ENCODE measurements at places on chromosomes 2 and 18. TPM values are rescaled to one million over a fixed set of nuclear protein-coding genes. Genes with fewer than 3 reads are reported as not detected.

DNA sequence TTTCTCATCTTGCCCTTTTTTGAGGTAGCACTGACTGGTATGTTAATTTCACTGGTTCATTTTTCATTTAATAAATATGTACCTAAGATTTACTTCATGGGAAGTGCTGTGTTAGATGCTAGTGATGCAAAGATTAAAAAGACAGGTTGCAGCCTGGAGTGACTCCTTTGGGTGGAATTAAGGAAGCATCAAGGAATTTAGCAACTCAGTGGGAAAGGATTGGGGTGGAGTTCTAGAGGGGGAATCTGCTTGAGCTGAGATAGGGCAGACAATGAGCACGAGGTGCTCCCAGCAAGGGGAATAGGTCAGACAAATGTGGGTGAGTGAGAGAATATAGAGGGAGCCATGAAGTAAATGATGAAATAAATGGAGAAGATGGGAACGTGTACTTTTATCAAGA, 57.0 kb downstream of the LYPD6 start:
- no peak overlapping the region for H3K4me3 ChIP-seq
- peaks cover 5% of the 10 kb centered on the region for H3K27me3 ChIP-seq
- no peak overlapping the region for H3K27ac ChIP-seq
- no peaks in the 10 kb centered on the region for H3K36me3 ChIP-seq

DNA sequence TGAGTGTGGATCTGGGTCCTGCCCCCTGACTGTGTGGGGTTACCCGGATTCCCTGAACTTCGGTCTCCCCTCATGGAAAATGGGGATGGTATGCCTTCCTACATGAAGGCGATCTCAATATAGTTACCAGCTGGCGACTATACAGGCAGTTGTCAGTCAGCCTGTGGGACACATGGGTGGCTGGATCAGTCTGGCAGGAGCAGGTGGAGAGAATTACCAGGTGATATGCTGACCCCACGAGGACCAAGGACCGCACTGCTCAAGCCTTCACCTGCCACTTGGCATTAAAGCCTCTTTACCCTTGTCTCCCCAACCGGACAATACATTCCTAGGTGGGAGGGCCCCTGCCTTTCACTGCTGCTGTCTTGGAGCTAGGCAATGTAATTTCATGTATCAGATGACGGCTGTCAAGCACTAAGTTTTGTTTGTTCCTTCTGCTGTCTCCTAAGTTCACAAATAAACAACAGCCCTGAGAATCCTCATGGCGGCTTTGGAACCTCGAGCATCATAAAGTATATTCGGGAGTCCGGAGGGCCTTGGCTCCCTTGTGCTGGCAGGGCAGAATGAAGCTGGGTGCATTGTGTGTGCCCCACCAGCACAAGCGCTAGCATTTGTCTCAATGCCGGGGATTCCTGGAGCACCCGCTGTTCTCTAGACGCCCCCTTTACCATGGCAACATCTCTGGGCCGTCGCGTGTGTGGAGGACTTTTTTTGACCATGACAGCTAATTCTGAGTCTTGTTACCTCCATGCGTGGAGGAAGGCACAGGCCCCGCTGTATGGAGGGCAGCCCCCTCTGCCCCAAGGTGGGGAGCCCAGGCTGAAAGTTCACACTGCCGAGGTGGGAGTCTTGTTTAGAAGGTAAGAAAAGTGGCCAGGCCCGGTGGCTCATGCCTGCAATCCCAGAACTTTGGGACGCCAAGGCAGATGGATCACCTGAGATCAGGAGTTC, 48.6 kb downstream of the PDCL3 start:
- no peak overlapping the region for H3K27ac ChIP-seq
- DNase-seq: no peak
- no peak overlapping the region for H3K4me3 ChIP-seq

DNA sequence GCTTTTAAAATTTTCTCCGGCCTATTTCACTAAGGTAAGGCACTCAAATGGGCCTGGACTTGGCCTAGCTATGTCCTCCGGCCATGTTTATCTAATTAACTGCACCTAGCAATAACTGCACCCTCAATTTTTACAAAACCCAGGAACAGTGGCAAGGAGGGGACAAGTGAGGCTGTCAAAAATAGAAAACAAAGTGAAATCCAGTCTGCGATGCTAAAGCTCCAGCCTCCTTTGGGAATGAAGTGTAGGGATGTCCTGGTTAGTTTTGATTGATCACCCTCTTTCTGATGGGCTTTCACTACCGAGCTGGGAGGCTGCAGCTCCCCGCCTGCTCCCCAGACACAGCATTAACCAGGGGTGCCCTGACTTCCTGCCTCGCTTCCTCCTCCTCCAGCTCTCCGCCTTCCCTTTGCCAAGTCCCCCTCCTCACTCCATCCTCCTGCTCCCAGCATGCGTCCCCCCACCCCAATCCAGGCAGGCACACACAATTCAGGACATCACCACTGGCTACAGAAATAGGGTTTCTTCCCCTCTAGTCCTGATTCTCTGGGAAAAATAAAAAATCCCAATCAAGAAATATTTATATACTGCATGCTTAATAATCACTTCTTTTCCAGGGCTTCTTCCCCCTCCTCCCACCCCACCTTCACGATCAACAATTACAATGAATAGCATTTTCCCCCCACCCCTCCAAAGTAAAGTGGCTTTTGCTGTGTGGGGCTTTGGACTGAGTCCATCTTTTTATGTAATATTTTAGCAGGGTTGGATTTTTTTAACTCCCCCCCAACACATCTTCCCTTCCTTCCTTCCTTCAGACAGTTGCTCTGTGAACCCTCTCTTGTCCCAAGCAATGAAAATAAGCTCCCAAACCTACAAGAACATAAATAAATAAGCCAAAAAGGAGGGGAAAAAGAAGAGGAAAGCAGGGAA, 3.3 kb upstream of the POU3F3 start:
- peaks cover 8% of the 10 kb centered on the region for H3K36me3 ChIP-seq
- peaks cover 88% of the 10 kb centered on the region for H3K27me3 ChIP-seq
- H3K27ac ChIP-seq: no peak overlapping the region
- H3K4me3 ChIP-seq: no peak overlapping the region
- no peak for DNase-seq

DNA sequence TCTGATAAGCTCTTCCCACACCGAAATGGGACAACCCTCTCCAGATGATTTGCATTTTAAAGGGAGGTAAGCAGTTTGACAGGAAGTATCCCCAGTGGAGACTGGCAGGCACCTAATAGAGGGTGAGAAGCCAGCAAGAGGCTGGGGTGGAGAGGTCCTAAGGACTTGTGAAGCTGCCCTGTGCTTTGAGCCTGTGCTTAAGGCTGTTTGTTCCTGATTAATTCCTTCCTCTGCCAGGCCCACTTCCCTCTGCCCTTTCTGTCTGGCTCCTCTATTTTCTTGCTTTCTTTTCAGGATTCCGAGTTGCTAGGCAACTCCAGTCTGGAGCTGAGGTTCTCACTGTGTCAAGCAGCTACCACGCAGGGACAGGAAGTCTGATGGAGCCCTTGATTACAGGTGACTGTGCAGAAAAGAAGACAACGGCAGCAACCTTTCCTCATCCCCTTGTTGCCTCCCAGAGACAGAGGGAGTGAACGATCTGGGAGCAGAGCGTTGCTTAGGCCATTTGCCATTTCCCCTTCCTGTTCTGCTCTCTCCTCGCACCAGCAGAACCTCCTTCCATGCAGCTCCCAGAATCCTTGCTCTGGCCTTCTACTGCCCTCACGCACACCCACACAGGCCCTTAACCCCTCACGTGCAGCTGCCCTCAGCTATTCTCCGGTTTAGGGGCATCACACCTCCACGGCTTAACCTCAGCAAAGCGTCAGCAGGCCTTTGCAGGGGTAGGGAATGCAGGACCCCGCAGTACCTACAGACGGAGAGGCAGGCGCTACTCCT, 103.6 kb upstream of the CELF4 start:
- no peaks in the 10 kb centered on the region for H3K4me1 ChIP-seq
- no peaks in the 10 kb centered on the region for H3K36me3 ChIP-seq
- H3K4me3 ChIP-seq: no peak overlapping the region
- DNase-seq: no peak
- H3K27me3 ChIP-seq: no peaks in the 10 kb centered on the region
- no peak overlapping the region for H3K27ac ChIP-seq

DNA sequence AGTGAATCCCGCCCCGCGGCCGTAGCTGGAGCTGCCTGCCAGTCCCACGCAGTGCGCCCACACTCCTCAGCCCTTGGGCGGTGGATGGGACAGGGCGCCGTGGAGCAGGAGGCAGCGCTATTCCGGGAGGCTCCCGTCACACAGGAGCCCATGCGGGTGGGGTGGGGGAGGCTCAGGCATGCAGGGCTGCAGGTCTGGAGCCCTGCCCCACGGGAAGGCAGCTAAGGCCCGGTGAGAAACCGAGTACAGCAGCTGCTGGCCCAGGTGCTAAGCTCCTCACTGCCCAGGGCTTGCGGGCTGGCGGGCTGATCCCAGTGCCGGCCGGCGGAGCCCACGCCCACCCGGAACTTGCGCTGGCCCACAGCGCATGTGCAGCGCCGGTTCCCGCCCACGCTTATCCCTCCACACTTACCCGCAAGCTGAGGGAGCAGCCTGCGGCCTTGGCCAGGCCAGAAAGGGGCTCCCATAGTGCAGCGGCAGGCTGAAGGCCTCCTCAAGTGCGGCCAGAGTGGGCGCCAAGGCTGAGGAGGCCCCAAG, 1152.8 kb upstream of the CELF4 start:
- no peak overlapping the region for H3K27ac ChIP-seq
- H3K4me3 ChIP-seq: no peak overlapping the region
- H3K27me3 ChIP-seq: no peaks in the 10 kb centered on the region
- no peak for DNase-seq
- no peaks in the 10 kb centered on the region for H3K36me3 ChIP-seq

DNA sequence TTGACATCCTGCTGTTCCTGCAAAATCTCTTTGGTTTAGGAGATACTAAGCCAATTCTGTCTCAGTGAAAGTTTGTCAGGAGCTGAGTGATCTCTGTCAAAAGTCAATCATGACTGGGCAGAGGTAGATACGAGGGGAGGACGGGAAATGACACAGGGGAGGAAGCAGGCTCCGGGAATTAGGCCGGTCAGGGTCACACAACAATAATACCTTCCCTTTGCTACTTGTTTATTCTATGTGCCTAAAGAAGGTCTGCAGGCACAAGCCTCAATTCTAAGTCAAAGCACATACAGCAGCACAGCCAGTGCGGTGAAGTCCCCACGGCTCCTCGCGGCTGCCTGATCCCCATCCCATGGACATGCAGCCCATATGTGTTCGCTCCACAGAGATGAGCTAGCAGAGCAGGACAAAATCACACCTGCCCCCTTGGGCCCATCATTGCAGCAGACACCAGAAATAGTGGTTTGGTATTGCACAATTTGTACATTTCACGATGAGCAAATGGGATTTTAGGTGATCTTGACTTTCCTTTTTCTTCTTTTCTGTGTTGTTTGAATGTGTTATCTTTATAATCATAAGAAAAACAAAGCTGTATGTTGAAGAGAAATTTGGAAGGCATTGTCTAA, 141.4 kb downstream of the VAPA start:
- H3K27me3 ChIP-seq: no peaks in the 10 kb centered on the region
- no peak overlapping the region for H3K27ac ChIP-seq
- no peak for DNase-seq
- no peak overlapping the region for H3K4me3 ChIP-seq
- no peaks in the 10 kb centered on the region for H3K36me3 ChIP-seq
- H3K4me1 ChIP-seq: no peaks in the 10 kb centered on the region

DNA sequence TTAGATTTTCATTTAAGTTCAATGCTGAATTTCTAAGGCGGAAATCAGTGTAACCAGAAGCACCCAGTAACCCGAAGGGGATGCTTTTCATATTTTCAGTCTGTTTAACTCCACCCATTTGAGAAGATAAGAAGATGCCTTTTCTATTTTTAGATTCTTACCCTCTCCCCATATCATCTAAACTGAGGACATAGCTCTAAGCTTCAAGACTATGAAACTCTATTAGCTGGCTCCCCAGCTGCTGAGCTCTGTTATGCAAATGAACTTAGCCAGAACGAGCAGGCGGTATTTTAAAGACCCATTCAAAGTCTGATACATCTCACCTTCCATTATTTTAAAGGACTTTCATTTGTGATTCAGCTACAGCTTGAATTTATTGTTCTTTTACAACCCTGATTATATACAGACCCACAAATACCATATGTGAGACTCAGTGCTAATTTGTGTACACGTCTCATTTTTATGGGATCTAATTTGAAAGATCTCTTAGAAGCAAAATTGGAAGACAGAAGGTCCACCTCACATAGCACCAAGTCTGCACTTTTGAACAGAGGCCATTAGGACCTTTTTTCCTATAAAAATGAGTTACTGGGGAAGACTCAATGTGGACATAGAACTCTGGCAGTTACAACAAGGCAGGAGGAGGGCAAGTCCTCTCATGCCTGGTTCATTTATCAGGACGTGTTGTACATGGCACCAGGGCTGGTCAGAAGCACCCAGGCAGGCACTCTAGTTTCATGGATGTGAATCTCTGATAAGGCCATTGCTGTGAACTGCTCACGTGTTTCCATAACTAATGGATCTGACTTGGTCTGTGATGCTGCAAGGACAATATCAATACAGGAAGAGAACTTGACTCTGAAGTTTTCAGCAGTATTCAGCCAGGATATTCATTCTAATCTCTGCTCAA, 16.3 kb downstream of the CDC42EP3 start:
- H3K4me1 ChIP-seq: peaks cover 77% of the 10 kb centered on the region
- no peak for DNase-seq
- H3K4me3 ChIP-seq: peak overlapping the region; percentile 28

GRCh38 chr2:174844295-174844708, 80.0 kb upstream of the CHRNA1 start:
- no peaks in the 10 kb centered on the region for H3K27me3 ChIP-seq
- DNase-seq: no peak
- H3K4me3 ChIP-seq: no peak overlapping the region

DNA sequence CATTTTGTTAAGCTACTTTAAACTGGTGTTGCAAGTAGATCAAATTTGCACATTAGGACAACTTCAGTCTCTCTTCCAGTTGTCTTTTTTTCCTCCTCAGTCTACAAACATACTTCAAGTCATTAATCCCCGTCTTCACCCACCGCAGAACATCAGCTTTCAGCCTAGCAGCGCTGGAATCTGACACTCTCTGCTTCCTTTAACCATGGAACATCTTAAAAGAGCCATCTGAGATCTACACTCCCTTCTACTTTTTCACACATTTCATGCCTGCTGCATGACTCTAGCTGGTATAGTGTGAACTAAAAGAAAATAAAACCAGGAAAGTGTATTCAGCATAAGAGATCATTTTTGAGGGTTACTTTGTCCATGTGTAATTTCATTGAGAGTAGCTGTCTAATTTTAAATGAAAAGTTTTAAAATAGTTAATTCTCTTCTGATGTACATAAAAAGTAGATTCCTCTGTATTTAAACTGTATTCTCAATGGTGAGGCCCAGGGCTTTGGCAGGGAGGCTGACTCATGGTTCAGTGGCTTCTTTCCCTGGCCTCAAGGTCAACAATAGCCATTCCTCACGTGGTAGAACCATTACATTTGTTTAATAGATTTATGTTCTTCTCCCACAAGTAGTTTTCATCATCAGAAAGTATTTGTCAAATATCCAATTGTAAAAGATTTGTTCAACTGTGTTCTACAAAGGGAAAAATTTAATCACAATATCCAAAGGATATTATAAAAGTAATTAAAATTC, 16.5 kb downstream of the SGPP2 start:
- no peaks in the 10 kb centered on the region for H3K36me3 ChIP-seq
- no peak for DNase-seq
- H3K27me3 ChIP-seq: no peaks in the 10 kb centered on the region

Gene COX7A2L
- 92.6 TPM for total RNA-seq

Gene CXCR1
- 1.4 TPM for total RNA-seq

Gene SPP2
- not detected for total RNA-seq

Gene PPP1R1C
- total RNA-seq: not detected

Gene EMILIN2
- 17.3 TPM for total RNA-seq

Gene GPR35
- 14.4 TPM for total RNA-seq
